ENCODE measurements at places on chromosomes 6 and 20. TPM values are rescaled to one million over a fixed set of nuclear protein-coding genes. Genes with fewer than 3 reads are reported as not detected.

DNA sequence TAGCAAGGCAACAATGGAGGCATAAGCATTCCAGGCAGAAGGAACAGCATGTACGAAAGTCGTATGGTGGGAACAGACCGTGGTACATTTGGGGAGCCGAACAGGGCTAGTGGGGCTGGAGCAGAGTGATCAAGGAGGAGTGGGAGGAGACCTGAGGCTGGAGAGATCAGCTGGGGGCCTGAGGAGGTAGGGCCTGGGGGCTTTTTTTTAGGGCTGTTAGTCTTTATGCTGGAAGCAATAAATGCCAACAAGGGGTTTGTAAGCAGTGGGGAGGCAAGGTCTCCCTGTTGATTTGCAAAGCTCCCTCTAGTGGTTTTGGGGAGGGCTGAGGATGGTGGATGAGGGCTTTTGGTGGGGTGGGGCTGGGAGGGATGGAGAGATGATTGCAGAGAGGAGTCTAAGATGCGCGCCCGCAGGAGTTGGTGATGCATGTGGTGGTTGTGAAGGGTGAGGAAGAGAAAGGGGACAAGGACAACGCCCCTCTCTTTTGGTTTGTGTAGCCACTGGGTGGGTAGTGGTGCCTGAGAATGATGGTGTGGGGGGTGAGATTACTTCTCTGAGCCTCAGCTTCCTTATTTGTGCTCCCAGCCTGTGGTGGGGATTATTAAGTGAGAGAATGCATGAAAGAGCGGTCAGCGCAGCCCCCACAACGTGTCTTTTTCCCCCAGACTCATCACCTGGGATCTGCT, 74.1 kb upstream of the TOX2 start:
- no peak for DNase-seq

Gene TRIM10
- polyA plus RNA-seq = 0.86 TPM

DNA sequence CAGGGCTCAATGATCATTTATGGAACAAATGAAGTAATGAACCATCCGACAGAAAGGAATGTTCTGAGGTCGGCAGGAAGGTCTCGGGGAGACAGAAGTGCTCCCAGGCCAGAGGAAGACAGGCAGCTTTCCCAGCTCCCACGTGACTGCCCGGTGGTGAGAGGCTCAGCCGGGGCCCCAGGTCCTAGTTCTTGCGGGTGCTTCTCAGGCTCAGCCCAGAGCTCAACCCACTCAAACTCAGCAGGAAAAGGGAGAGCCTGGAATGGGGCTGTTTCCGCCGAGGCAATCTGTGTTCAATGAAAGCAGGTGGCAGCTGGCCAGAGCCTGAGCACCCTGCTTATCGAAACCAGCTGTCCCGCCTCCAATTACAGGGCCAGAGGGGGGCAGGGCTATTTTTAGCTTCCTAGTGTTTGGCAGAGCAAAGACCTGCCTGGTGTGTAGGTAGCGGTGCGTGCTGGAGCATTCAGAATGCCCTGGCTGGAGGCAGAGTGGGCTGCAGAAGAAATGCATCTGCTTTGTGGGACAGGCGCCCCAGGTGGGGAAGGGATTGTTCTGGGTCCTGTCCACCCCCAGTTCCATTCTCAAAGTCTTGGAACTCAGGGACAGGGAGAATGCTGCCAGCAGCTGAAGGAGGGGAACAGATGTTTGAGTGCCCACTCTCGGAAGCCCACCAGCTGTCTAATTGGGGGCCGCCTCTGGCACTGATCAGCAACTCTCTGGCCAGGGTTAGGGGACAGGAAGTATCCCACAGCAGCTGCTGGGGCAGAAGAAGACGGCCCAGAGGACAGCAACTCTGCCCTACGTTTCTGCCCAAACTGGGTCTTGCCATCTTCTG, 145.1 kb downstream of the PREX1 start:
- DNase-seq = peak; percentile 81

Gene PDYN
- not detected for polyA plus RNA-seq

DNA sequence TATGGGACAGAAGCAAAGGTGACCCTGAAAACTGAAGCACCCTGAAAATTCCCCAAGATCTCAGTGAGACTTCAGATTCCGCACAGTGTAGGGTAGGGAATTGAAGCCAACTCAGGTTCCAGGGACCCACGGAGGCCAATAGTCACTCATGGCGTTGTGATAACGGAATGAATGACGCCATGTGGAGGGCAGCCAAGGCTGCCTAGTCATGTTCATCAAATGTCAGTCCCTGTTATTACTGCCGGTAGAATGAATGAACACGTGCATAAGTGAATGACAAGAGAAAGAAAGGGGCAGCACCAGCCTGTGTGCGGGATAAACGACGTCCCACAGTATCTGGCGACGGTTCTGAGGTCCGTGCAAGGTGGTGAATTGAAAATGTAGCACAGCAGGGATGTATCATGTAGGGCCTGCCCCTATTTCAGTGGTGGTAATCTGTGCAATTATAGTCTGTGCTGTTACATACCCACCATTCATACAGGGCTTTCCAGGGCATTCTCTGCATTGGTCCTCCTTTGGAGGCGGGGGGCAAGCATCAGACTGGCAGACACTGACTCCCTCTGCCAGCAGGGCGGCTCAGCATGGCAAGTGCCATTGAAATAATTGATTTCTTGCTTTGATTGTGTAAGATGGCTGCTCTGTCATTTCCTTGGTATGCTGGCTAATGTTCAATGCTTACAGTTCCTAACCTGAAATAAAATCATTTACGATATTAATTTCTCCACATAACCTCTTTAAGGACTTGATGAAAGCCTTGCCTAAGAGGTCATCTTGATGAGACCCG, 386.9 kb downstream of the CDH4 start:
- DNase-seq = no peak

DNA sequence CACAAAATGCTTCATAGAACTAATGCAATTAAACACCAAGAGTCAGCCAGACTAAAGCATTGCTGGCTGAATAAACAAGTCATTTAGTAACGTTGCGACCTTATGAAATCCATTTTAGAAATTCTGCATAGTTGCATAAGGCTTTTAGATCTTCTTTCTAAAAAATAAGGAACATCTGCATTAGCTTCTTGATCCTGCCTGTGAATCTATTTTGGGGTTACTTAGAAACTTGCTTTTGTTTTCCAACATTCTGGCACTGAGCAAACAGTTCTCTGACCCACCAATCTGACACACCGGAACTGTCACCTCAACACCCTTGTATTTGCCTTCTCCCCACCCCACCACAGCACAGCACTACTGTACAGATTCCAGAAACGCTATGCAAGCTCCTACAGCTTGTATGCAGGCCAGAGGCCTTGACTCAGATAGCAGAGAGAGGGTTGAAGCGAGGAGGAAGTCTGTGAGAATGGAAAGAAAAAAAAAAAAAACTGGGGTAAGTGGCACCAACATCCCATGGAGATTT, 55.0 kb downstream of the KIF13A start:
- peak; percentile 75 for DNase-seq

DNA sequence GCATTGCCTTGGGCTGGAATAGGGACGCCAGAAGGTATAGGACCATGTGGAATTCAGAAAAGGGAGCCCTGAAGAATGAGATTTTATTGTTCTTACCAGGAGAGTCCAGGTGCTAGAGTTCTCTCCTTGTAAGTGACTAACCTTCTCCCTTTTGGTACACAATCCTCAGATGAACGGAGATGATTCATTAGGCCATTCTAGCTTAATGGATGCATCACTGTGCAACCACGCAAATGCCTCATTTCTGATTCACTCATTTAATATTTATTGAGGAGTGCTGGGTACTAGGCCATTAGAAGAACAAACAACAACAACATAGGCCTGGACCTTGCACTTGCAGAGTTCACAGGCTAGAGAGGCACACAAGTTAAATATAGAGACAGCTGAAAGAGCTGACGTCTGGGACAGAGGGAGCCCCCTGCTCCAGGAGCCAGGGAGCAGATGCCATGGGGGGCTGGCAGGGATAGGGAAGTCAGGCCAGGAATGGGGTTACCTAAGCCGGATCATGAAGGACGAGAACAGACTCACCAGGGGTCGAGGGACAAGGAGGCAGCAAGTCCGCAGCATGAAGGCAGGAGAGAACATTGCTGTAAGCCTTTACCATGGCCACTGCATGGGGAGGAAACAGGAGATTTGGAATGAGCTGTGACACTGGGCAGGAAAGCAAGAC, 179.5 kb upstream of the AKAP12 start:
- no peak for DNase-seq

DNA sequence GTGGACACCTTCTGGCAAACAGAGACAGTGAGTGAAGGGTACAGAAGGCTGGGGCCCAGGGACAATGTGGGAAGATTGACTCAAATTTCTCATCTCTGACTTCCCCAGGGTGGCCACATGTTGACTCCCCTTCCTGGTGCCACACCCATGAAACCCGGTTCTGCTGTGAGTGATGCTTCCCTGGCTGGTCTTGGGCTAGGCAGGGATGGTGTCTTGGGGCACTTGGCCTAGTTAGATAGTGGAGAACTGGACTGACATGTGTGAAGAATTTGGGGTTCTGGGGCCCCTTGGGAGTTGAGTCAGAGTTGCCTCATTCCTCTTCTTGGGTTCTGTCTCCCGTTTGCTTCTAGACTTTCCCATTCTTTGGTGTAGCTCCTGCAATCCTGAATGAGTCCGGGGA, 34.2 kb downstream of the GSS start:
- no peak for DNase-seq

- no peak for DNase-seq
Measured at GRCh38 chr6:43855247-43855646, 85.2 kb downstream of the VEGFA start.

Gene GSTA5
- polyA plus RNA-seq = not detected

GRCh38 chr20:60513141-60513540, 554.9 kb downstream of the CDH26 start:
- no peak for DNase-seq

- DNase-seq = peak; percentile 64
Measured at GRCh38 chr20:61099806-61100205, 152.3 kb upstream of the CDH4 start.

DNA sequence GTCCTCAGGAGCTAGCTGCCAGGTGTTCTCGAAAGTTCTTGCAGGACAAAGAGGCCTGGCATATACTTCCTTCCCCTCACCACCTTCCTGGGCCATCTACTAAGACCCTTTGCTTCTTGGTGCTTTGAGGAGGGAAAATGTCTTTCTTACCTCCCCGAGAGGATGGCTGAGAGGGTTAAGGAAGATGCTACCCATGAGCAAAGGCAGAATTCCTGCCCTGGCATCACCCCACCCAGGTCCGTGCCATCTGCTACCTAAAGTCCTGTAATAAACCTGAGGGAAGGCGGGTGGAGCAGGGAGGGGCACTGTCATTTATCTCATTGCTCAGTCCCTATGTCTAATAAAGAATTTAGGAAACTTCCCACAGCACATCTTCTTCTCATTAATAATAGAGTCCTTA, 16.2 kb downstream of the GFOD1 start:
- DNase-seq = no peak

DNA sequence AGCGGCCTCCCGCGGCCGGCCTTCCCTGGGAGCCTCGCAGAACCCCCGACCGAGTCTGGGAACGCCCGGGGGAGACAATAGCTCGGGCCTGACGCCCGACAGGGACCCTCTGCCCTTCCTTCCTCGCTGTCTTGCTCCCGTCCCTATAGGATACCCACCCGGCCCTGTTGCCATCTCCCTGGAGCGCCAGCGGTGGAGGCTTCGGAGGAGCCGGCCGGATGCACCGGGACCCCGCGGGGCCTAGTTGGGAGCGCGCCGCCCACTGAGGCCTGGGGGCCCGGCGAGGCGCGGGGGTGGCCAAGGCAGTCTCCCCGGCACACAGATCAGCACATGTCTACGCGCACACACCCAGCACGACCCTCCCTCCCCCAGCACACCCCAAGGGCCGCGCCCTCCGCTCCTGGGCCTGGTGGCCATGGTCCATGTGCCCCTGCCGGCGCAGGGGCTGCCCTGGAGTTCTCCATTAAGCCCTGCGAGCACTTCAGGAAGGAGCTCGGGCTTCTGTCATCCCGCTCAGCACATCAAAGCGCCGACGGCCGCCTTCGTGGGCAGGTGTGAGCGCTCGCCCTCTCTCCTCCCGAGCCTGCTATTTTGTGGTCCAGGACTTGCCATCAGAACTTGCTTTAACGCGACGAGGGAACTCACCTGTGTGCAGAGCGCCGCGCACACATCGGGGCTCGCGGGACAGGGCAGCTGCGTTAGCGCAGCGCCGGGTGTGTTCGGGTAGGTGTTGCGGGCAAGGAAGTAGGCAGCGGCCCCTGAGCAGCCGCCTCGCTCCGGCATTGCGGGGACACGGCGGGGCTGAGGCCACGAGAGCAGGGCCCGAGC, 3.7 kb downstream of the FOXF2 start:
- no peak for DNase-seq

DNA sequence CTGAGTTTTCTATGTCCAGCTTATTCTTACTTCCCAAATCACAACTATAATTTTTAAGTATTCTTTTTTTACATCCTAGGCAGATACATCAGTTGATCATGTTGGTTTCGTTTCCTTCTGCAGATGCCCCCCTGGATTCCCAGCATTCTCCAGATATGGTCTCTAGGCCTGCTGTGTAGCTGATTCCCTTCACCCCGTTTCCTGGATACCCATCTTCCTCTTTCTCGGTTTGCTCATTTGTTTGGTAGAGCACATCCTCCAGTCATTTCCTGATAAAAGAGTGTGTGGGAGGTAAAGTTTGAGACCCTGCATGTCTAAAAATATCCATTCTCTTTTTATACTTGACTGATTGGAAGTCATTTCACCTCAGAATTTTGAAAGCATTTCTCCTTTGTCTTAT, 66.4 kb downstream of the ANKS1A start:
- no peak for DNase-seq

- DNase-seq = no peak
Measured at GRCh38 chr20:17485017-17485416, 46.2 kb downstream of the BFSP1 start.

Gene MRAP2
- 21.4 TPM for polyA plus RNA-seq

- DNase-seq = peak; percentile 38
Measured at GRCh38 chr20:52190437-52191131, 995 bp downstream of the ZFP64 start.
